Epithelial cell of prostate (primary cell): ENCODE measurements at places on chromosomes 7 and 10.

DNA sequence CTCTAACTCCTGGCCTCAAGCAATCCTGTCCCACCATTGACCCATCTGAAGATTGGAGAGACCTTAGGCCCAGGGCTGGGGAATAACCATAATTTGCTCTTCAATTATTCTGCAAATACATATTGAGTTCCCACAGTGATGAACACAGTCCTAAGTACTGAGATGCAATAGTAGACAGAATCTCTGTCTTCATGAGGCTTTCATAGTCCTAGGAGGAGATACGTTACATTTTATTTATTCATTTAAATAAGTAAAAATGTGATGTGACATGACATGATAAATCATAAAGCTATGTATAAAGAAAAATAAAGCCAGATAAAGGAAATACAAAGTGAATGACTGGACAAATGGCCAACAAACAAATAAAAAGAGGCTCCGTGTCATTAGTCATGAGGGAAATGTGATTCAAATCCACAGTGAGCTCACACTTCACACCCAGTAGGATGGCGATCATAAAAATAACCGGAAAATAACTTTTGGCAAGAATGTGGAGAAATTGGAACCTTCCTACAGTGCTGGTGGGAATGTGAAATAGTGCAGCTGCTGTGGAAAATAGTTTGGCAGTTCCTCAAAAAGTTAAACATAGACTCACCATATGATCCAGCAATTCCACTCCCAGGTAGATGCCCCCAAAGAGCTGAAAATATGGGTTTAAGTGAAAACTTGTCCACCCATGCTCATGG lies 52.1 kb upstream of the JCAD start:
- DNase-seq = no peak

GRCh38 chr7:155469-155900 lies 36.9 kb upstream of the FAM20C start:
- DNase-seq = no peak

GRCh38 chr10:103648636-103649532 lies 155.4 kb downstream of the NEURL1 start:
- DNase-seq = no peak

DNA sequence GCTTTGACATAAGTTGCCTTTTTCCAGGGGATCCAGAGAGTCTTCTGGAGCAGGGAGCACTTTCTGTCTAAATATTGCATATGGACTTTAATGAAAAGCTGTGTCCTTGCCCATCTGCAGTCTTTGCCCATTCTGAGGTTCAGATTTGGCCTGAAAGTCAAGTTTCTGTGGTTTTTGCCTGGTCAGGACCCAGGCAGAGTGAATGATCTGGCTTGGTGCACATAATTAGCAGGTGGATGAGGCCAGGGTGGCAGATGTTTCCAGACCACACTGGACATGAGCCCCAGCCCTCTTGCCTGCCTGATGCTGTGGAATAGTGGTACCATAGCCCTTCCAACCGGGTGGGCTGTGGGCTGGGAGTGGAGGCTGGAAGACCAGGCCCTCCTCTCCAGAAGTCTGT lies 11.0 kb downstream of the HECW1 start:
- no peak for DNase-seq

GRCh38 chr10:121409466-121410104 lies 188.7 kb downstream of the FGFR2 start:
- no peak for DNase-seq

DNA sequence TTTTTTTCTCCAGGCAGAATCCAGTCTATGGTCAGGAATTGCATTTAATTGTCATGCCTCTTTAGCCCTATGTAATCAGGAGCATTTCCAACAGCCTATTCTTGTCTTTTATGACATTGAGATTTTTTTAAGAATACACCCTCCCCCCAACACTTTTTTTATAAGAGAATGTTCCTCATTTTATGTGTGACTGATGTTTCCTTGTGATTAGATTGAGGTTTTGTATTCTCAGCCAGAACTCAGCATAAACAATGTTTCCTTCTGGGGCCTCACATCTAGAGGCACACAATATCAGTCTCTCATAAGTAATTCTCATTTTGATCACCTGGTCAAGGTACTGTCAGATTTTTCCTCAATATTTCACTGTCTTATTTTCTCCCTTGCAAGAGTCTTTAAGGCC lies 193.4 kb upstream of the PDE1C start:
- DNase-seq = no peak

- no peak for DNase-seq
These were observed 3.8 kb upstream of the KAT6B start for GRCh38 chr10:74822521-74823089.

- no peak for DNase-seq
These were observed 13.5 kb downstream of the TBXAS1 start for GRCh38 chr7:139842401-139843210.

- DNase-seq = no peak
These were observed 144.4 kb downstream of the PKD1L1 start for GRCh38 chr7:47803846-47804245.
